Frontal cortex (tissue), 4 donors: ENCODE measurements at places on chromosomes 5 and 9. TPM values are rescaled to one million over a fixed set of nuclear protein-coding genes. Genes with fewer than 3 reads are reported as not detected.

NTNG2 gene
- 16.3 TPM for total RNA-seq

- no peak for DNase-seq
Observed at GRCh38 chr5:111784491-111785181, 27.6 kb upstream of the NREP start.

- no peak for DNase-seq
Observed at GRCh38 chr9:129868023-129868871, 33.0 kb downstream of the USP20 start.

YTHDC2 gene
- total RNA-seq, result 36.7 TPM

GRCh38 chr5:177332896-177333260, 18.6 kb downstream of the LMAN2 start:
- no peak for DNase-seq

GABRA1 gene
- 29.8 TPM for total RNA-seq

ACOT12 gene
- 1.6 TPM for total RNA-seq

GRCh38 chr5:96642281-96642640, 19.9 kb upstream of the CAST start:
- DNase-seq, result no peak

DNA sequence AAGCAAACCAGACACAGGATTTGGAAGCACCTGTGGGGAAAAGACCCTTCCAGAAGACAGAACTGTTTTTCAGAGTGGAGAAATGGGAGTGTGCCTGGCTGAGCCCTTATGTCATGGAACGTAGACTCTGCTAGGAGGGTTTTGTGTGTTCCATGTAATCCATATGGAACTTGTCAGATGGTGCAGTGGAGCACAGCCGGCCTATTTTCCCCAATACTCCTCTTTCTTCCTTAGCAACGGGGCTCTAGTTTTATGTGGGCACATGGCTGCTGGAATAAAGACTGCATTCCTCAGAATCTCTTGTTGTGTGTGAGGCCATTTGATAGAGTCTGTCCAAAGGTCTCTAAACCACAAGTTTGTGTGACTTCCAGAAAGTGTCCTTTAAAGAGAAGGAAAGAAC, 284.0 kb downstream of the DRD1 start:
- DNase-seq, result no peak

- DNase-seq, result no peak
Observed at GRCh38 chr5:181173027-181173419, 25.6 kb downstream of the OR2V2 start.

SMC2 gene
- 26.1 TPM for total RNA-seq

NRARP gene
- 3.7 TPM for total RNA-seq

NEUROG1 gene
- 0.41 TPM for total RNA-seq

PCSK5 gene
- total RNA-seq, result 15.5 TPM

DNA sequence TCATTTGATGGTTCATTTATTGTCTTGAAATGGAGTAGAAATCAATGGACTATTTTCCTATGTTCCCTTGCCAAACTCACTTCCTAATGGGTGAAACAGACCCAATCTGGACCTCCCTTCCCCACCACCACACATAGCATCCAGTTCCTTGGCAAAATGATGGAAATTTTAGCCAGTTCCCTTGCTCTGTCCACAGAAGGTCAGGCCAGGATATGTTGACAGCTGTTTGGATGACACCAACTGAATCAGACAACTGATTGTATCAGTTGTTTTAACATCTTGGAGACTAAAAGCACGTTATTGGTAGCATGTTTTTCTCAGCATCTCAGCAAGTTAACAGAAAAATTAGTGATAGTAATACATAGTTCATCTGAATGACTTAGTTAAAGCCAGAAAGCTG, 534.8 kb downstream of the PSAT1 start:
- DNase-seq, result no peak

SYNPO gene
- 3.7 TPM for total RNA-seq

DNA sequence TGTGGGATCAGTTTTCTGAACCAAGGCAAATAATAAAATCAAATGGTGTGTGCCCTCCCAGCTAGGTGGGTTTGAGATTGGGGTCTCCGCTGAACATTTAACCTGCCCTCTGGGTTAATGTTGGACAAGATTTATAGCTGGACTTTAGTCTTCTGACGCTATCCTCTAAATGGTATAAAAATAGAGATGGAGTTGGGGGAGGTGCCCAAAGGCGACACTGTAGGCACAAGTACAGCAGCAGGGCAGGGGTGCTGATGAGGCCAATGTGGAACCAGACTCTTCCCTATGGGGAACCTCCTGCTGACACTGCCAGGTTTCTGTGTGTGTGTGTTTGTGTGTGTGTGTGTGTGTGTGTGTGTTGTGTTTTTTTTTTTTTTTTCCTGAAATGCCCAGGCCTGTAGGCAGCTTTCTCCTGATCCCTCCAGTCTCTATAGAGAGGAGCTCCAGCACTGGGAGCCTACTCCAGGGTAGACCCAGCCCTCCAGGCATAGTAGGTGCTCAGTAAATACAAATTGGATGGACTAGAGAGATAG, 37.9 kb downstream of the PCDH1 start:
- DNase-seq, result no peak

GRCh38 chr5:135130261-135131215, 96.5 kb upstream of the PITX1 start:
- no peak for DNase-seq

PLPPR1 gene
- total RNA-seq, result 249 TPM

SYK gene
- 2.0 TPM for total RNA-seq

- peak; percentile 58 for DNase-seq
Observed at GRCh38 chr9:94157050-94157801, 73.0 kb downstream of the PTPDC1 start.

CAMLG gene
- 100 TPM for total RNA-seq

- DNase-seq, result no peak
Observed at GRCh38 chr5:56145106-56145505, 88.0 kb downstream of the ANKRD55 start.

DNA sequence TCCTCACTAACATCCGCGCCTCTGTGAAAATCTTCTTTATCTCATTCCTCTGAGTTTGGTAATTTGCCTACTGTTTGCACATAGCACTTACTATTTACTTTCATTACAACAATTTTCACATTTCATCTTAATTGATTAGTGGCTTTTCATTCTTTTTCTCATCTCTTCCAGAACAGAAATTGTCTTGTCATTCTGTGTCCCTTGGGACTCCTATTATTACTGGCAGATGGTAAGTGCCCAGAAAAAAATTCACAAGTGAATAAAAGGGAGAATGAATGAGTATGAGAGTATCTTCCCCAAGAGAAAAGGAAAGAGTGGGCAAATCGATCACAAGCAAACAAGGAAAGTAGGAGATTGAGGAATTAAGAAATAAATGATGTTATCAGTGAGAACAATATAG, 876.1 kb downstream of the TLE4 start:
- no peak for DNase-seq

DNA sequence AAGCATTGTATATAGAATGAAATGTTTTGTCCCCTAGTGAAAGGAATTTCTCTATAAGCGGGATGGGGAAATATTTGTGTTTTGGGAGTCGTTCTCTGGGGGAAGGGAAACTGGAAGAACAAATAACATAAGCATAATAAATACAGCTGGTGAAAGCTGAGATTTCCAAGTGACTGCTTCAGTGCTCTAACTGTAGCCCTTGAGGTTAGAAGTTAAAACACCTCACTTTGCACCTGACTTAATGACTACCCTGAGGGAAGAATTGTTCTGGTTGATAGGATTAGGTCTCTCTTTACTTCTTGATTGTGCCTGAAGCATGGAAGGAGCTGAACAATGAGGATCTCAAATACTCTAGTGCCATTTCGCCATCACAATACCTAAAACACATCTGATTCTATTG, 307.4 kb downstream of the MAN2A1 start:
- no peak for DNase-seq

- DNase-seq, result no peak
Observed at GRCh38 chr5:116566251-116566650, 8.4 kb downstream of the SEMA6A start.

DNA sequence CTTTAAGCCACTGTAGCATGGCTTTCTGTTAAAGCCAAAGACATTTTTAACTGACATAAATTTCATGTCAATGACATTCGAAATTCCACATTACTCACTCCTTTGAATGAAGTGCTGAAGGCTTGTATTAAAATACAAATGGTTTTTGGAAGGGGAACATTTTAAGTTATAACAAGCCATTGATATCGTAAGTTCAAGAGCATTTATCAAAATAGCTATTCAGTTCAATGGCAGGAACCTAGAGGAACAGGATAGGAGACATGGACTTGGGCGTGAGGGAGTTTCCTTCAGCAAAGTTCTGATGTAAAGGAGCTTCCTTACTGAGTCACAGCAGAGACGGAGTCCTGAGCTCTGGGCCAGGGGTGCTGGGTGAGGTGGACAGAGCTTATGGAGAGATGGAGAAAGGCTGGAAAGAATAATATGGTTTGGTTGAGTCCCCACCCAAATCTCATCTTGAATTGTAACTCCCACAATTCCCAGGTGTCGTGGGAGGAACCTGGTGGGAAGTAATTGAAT, 631.8 kb downstream of the BNC2 start:
- DNase-seq, result no peak

GRCh38 chr5:138784590-138784989, 31.4 kb downstream of the CTNNA1 start:
- no peak for DNase-seq

DNA sequence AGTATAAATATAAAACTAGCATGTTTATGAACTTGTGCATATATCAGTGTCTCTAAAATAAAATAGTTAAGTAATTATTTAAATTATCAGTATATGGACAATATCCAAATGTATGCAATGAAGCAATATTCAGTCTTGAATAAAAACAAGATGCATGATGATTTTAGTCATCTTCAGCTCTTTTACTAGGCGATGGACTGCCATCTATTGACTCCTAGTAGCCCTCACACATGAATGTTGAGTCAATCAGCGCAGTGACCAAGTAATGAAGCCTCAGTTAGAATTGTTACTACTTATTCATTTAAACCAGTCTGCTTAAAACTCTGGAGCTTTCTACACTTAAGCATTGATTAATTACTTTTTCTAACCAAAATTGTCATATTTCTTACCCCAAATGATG, 92.9 kb upstream of the GRHPR start:
- no peak for DNase-seq

CD74 gene
- 3.3 TPM for total RNA-seq

- DNase-seq, result no peak
Observed at GRCh38 chr9:20480249-20480648, 142.1 kb downstream of the MLLT3 start.

DNA sequence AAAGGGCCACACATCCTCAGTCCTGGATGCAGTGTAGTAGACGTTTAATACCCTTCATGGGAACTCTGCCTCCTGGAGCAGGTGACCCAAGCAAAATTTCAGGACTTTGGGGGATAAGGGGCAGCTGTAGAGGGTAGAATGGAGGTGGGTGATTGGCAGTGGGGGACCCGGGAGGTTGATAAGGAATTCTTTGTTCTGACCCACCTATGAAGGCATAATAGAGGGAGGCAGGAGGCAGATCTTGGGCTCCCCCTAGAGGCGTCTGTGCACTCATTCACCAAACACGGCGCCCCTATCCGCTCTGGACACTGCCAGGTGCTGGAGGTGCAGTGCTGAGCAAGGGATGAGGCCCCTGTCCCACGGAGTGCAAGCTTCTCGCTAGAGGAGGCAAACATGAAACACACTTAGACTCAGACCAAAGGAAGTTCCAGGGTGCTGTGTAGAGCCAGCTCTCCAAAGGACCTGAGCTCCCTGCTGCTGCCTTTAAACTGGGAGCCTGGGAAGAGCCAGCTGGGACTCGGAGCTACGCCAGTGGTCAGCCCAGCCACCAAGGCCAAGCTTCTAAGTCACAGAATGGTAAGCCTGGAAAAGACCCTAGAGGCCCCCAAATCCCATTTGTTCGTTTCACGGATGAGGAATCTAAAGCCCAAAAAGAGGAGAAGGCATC, 7.7 kb downstream of the IL17B start:
- DNase-seq, result peak; percentile 69
